ENCODE measurements at places on chromosomes 4 and X.

- DNase-seq = no peak
Measured at GRCh38 chrX:3244955-3245354, 101.5 kb downstream of the MXRA5 start.

GRCh38 chrX:23900220-23900797, 7.4 kb downstream of the APOO start:
- DNase-seq = no peak

GRCh38 chrX:69065451-69065850, 99.8 kb downstream of the PJA1 start:
- DNase-seq = no peak

GRCh38 chr4:15913631-15913970, 24.9 kb downstream of the FGFBP1 start:
- no peak for DNase-seq

DNA sequence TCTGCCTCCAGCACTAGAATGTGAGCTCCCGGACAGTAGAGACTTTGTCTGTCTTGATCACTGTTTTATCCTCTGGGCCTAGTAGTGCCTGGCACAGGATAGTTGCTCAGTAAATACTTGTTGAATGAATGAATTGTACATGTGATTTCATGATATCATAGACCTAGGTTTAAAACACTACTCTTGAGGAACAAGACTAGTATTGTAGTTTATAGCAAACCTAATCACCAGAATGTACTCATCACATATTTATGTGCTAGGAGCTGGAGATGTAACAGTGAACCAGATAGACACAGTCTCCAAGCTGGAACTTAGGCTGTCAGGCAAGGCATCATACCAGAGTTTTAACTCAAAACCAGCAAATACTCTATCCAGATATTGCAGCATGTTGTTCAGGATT, 23.5 kb downstream of the GAB3 start:
- DNase-seq = no peak

DNA sequence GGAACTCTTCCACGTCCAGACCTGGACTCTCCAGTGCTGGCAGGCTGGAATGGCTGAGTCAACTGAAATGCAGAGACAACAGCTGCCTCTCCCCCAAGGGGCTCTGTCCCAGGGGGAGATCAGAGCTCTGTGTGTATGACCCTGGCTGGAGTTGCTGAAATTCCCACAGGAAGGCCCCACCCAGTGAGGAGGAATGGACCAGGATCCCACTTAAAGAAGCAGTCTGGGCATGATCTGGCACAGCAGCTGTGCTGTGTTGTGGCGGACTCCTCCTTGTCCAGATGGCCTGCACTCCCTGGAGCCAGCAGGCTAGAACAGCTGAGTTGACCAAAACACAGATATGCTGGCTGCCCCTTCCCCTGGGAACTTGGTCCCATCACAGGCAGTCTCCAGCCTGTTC, 25.4 kb downstream of the C4orf17 start:
- no peak for DNase-seq

GRCh38 chr4:15920723-15921591, 17.6 kb downstream of the FGFBP1 start:
- DNase-seq = no peak

- DNase-seq = no peak
Measured at GRCh38 chr4:189050643-189051042, 890.0 kb upstream of the FRG1 start.

DNA sequence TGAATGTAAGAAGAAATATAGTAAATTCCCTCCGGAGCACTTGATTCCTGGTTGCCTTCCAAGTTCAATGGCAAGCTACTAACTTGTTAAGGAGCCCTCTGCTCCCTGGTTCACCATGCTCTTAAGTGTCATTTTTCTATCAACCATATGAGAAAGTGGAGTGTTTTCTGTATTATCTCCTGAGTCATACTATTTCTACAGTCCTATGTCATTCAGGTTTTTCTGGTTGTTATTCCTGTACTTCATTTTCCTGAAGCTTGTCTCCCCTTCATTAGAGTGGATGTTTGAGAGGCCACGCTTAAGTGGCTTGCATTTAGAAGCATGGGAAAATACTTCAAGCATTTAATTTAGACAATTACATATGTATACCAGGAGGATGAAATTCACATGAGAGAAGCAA, 14.7 kb upstream of the EPGN start:
- DNase-seq = no peak

- no peak for DNase-seq
Measured at GRCh38 chr4:73734530-73735001, 5.8 kb upstream of the CXCL8 start.

GRCh38 chrX:119757979-119758730, at the start of gene SOWAHD:
Gene SOWAHD, plus strand, starts transcription at chrX:119758588. Its CDS starts 80 bp downstream, at chrX:119758668.
- DNase-seq = no peak
